ENCODE measurements at places on chromosomes 7 and 10.

DNA sequence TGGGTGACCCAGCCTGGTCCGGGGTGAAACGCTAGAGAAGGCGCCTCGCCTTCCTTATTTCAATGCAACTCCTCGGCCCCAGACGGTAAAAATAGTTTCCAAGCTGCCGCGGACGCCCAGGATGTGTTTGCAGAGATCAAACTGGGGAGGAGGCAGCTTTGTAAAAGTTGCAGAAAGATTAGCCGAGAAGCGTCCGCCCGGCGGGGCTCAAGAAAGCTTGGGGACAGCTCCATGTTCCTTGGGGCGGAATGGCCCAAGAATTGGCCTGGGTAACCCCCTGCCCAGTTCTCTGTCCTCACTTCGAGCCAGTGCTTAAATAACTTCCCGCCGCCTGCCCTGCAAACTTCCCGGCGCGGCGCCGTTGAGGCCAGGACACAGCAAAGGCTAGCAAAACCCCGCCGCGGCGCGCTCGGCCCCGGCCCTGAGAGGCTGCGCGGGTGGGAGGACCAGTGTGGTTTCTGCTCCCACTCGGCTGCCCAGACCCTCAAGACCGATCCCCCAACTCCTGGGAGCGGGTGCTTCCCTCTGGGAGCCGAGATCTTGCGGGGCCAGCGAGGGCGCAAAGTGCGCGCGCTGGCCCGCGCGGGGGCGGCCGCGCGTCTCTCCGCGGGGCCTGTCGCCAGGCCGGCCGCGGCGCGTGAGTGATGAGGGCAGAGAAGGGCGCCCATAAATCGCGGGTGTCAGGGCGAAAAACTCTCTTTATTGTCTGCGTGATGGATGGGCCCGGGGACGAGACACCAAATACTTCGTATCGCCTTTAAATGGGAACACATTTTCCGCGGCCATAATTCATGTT is 6.3 kb upstream of the ZNF503 start:
- DNase-seq, result no peak

GRCh38 chr10:29649561-29650551 is 15.1 kb upstream of the SVIL start:
- DNase-seq, result no peak

- DNase-seq, result no peak
These were observed 69.6 kb upstream of the PDCD4 start for GRCh38 chr10:110802090-110802489.

DNA sequence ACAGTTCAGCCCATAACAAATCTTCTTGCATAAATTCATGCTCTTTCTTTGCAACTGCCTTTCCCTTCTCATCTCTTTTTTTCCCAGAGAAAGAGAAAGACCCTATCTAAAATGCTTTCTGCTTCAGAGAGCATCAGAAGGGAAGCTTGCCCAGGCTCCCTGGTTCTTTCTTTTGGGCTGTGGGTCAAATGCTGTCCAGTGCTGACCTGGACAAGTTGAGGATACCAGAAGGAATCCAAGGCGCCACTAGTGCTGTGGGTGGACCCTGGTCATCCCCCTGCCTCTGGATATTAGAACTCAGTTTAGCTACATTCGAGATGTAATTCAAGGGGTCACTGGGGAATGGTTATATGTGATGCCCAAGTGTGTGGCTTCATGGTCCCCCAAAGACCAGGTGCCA is 411.6 kb downstream of the RPS24 start:
- DNase-seq, result no peak

GRCh38 chr7:151869109-151869428 is 7.8 kb downstream of the PRKAG2 start:
- DNase-seq, result no peak

DNA sequence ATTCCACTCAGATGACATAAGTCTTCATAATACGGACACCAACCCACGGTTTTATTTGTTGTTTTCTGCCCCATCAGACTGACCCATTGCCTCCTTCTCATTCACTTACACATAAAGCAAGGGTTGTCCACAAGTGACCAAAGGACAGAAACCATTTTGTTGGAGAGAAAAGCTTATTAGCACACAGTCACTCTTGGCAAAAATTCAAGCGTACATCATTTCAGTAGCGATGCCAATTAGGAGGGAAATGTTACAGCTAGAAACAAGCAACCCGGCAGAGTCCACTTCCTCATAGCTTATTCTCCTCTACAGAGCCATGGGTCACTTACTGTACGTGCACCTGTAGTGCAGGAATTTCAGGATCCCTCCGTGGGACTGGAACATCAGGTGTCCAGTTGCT is 23.0 kb downstream of the ABLIM1 start:
- no peak for DNase-seq

DNA sequence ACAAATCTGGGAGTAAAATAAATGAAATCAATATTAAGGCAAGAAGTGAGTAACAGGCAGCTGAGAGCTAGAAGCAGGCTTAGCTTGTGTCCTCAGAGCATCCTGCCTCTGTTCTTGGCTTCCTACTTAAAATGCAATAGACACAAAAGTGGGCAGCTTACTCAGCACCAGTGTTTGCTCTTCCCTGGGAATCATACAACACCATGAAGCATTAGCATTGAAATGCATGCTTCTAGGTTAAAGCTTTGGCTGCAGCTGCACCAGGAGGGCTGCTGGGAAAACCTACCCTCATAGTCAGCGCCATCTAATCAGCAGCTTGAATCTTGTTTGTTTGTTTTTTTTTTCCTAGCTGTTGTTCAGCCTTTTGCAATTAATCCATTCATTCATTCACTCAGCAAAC is 104.2 kb upstream of the VWC2 start:
- DNase-seq, result no peak

DNA sequence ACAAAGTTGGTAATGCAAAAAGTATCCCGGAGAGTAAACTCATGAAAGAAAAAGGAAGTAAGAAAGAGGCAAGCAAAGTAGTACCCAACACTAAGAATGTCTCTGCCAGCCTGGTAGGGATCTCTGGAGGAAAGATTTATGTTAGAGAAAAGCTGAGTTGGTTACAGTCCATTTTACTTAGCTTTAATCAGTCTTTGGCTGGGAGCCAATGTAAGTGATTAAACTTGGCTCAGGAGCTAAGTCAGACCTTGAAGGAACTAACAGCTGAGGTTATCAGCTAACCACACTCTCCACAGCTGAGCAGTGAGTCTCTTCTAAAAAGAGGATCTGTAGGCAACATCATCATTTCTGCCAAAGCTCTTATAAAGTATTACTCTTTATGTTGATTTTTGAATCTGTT is 148.0 kb downstream of the ANKRD7 start:
- no peak for DNase-seq

DNA sequence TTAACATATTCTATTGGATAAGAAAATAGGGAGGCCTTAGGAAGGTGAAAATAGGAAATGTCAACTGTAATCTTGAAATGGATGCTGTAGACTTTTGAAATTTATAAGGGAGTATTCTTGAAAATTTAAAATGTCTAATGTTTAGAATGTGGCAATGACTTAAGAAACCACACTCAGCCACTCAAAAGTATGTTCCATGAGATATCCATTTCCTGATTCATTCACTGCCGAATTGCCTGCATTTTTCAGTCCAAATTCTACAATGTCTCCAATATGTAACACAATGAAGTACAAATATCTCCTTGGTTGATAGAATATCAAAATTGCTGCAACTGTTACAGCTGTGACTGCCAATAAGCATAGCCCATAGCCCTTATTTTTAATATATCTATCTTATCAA is 25.9 kb downstream of the PRKG1 start:
- DNase-seq, result no peak

DNA sequence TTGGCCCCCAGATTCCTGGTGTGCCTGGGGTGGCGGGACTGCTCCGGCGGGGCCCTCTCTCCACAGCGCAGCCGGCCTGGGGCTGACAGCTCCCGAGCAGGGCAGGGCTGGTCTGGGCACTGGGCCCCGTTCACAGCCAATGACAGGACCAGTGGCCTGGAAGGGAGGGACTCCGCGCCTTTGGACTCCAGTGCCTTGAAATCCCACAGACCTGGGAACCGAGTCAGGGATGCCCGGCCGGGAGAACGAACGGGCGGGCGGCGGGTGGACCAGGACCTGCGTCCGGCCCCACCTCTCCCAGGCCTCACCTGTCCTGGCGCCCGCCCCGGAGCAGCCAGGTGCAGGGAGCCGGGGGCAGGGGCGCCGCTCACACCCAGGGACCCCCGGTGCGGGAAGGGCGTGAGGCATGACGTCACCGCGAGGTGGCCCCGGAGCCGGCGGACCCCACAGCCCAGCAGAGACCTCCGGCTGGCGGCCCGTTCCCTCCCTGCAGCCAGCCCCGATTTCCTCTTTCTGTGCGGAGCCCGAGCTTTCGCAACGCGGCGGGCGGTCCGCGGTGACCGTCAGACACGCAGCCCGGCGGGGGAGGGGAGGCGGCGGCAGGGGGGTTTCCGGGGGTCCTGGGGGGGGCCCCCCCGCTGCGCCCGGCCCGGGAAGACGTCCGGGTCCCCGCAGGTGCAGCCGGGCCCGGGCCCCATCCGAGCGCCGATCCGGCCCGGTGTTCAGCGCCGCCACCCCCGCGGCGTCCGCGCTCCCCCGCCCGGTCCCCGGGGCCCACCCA is 743 bp downstream of the ADAP1 start:
- peak; percentile 33 for DNase-seq

DNA sequence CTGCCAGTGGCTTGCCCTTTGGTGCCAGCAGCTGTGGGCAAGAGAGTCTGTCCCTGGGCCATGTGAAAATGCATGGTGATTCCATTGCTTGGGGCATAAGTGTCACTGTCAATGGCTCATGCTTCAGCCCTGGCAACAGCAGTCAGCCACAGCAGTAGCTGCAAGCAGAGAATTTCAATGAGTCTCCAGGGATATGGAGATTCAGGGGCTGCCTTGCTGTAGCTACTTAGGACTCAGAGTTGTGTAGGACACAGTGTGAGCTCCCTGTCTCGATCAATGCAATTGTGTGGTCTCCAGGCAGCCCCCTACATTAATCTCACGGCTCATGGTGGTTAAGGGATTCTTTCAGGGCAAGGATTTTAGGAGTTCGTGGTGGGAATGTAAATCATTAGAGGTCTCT is 126.3 kb upstream of the STARD3NL start:
- no peak for DNase-seq

DNA sequence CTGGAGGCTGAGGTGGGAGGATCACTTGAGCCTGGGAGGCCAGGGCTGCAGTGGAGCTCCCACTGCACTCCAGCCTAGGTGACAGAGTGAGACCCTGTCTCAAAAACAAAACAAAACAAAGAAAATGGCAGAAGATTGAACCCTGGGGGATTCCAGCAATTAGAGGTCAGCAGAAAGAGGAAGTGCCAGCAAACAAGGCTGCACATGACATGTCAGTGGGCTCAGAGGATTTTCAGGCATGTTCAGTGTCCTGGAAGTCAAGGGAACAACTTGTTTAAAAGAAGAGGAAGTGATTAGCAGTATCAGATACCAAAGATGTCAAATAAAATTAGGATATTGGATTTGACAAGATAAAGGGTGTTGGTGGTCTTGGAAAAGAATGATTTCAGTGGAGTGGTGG is 32.3 kb downstream of the RAB18 start:
- DNase-seq, result no peak

DNA sequence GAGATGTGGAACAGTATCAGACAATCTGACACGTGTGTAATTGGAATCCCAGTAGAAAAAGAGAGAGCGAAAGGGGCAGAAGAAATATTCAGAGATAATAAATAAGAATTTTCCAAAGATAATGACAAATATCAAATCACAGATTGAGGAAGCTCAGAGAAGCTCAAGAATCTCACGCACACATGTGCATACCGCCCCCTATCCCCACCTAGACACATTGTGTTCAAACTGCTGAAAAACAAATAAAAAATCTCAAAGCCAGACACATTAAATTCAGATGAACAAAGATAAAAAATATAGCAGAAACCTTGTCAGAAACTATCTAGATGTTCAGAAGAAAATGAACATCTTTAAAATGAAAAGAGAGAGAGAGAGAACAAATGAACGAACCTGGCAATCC is 17.2 kb downstream of the SFR1 start:
- DNase-seq, result no peak

DNA sequence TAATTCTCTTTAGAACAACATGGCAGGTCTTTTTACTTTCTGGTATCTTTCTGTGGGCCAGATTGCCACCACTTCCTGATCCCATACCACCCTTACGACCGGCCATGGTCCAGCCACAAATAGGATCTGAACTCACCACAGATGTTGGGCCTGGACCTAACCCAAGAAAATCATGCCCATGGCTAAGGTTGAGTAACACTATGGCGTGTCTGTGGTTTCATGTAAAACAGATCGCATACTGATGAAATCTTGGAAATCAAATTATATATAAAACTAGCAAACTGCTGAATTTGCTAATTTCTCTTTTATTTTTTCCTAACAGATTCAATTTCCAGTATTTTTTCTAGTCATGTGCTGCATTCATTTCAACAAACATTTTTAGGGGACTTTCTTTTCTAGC is 77.2 kb downstream of the CH25H start:
- DNase-seq, result no peak

GRCh38 chr10:78964952-78965633 is 103.7 kb upstream of the ZMIZ1 start:
- no peak for DNase-seq

- DNase-seq, result no peak
These were observed 43.2 kb downstream of the FIGNL1 start for GRCh38 chr7:50406935-50407334.

- DNase-seq, result no peak
These were observed 199.5 kb upstream of the PPP2R2D start for GRCh38 chr10:131701131-131701947.

DNA sequence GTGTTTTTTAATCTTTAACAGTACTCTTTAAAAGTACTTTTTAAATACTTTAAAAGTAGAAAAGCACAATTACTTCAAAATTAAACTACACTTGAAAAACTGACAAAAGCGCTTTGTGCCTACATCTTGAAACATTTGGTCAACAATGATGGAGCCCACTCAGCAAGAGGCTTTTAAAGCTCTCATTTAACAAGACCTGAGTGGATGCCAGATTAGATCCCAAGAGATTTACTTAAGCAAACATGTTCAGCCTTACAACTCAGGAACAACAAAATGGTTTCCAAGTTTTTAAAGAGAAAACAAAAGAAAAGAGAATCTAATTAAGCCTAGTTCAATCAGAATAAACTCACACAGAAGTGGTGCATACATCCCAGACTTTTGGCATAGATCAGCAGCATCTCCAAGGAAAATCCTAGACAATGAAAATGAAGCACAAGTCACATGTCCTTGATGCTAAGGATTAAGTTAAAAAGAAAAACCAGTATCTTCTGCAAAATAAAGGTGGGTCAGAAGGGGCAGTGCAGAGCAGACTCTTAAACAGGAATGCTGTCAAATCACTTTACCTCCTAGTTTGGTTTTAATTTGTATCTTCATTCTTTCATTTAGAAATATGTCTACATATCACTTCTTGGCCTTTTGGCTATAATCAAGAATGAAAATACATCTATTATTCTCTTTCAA is 26.2 kb downstream of the HIBADH start:
- DNase-seq, result no peak

- DNase-seq, result no peak
These were observed 153.5 kb upstream of the TMEM72 start for GRCh38 chr10:44757551-44758205.

- no peak for DNase-seq
These were observed 231.5 kb upstream of the ZNF32 start for GRCh38 chr10:43880160-43880559.

- DNase-seq, result no peak
These were observed 16.0 kb downstream of the SEMA3C start for GRCh38 chr7:80902716-80903308.

GRCh38 chr10:131464789-131465188 is 153.3 kb upstream of the TCERG1L start:
- DNase-seq, result no peak

All from activated CD8-positive, alpha-beta T cell treated with anti-CD3 and anti-CD28 coated beads, Interleukin-2, amount 10 ng/mL, durations not matched to agents 7 days and 5 days (primary cell).